ENCODE measurements at places on chromosomes 16 and 17.
A peak's percentile ranks its signal among the peaks of the same experiment; 100 is the strongest.

DNA sequence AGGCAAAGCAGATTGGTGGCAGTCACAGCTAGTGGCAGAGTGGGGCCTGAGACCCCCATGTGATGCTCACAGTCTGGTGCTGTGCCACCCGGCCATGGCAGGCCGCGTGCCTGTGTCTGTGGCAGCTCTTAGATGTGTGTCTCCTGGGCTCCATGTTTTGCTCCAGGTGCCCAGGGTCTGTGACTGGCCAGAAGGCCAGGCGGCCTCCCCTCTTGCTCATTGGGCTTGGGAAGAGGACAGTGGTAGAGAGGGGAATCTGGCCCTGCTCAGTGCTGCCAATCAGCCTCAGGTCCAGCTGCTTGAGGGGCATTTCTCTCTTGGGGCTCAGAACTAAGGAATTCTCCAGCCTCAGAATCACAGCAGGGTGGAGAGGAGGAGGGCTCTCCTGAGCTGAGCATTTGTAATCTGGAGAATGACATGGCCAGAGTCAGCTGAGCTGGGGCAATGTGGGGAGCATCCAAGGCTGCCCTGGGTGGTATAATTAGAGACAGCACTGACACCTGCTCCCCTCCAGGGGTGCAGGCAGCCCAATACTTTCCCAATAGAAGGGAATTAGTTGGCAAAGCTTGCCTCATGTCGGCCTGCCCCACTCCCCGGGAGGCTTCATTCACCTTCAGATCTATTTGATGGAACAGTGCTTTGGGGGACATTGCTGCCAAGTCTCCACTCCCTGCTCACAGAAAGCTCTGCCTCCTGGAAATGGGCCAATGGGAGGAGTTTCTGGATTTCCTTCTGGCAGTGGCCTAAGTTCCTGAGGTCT, 2.7 kb upstream of the LASP1NB start:
- DNase-seq = peak; percentile 25

DNA sequence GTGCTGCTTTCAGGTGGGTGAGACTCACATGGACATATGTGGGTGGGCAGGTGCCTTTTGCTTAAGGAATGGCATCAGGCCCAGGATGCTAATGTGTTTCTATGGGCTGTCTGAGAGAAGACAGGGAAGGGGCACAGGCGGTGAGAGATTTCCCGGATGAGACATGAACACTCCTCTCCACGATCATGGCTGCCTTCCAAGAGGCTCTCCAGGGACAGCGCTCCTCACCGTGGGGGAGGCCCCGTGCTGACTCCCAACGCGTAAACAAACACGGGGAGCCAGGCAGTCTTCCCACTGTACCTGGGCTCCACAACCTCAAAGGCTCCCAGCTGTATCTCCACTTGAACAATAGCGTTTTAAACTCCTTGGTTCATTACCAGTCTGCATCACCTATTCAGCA, 42.8 kb downstream of the CDK5R1 start:
- DNase-seq = no peak

GRCh38 chr16:15967655-15968315, 18.4 kb downstream of the ABCC1 start:
- DNase-seq = no peak

- DNase-seq = no peak
Measured at GRCh38 chr16:66695935-66696668, 441 bp downstream of the CMTM4 start.

GRCh38 chr16:49766225-49766624, 89.7 kb downstream of the ZNF423 start:
- DNase-seq = no peak

GRCh38 chr17:69525920-69526841, 111.7 kb downstream of the MAP2K6 start:
- DNase-seq = peak; percentile 73

DNA sequence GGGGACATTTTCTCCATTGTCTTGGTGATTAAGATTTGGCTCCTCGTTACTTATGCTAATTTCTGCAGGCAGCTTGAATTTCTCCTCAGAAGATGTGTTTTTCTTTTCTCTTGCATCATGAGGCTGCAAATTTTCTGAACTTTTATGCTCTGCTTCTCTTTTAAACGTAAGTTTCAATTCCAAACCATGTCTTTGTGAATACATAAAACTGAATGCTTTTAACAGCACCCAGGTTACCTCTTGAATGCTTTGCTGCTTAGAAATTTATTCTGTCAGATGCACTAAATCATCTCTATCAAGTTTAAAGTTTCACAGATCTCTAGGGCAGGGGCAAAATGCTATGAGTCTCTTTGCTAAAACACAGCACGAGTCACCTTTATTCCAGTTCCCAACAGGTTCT, 19.4 kb downstream of the ARHGAP44 start:
- no peak for DNase-seq

DNA sequence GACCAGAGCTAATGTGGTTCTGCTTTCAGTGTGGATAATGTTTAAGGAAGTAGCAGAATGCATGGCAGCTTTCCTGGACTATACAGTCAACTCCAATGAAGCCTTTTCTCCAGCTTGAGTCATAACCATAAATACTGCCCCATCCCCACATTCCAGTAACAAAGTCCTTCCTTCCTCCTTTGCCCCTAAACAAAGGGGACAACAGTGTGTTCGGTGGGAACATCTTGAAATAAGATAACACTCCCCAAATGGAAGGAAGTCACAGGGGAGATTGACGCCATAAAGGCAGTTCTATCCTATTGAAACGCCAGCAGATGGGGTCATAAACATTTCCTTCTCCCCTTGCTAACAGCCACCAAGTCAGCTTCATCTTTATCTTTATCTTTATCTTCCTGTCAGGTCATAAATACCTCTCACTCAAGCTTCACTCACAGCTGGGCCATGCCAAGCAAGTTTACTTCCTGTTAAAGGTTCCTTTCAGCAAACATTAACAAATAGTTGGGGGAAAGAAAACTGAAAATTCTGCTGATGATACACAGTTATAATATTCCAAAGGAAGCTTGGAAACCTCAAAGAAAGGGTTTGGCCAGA, 136.7 kb downstream of the SNX11 start:
- DNase-seq = no peak

DNA sequence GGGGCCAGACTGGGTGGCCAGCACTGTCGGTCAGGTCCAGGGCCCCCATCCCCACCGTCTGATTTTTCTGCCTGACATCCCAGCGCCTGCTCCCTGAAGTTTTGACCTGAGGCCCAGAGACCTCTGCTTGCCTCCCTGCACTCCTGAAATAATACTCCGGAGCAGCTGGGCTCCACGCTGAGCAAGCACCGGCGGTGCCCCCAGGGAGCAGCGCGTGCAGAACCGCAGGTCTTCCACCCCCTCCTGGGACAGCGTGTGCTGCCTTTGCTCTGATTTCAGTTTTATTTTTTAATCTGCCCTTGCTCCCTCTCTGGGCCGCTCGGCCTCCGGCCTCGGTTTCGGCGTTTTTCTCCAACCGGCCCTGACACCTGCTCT, 132.4 kb upstream of the GSE1 start:
- no peak for DNase-seq

DNA sequence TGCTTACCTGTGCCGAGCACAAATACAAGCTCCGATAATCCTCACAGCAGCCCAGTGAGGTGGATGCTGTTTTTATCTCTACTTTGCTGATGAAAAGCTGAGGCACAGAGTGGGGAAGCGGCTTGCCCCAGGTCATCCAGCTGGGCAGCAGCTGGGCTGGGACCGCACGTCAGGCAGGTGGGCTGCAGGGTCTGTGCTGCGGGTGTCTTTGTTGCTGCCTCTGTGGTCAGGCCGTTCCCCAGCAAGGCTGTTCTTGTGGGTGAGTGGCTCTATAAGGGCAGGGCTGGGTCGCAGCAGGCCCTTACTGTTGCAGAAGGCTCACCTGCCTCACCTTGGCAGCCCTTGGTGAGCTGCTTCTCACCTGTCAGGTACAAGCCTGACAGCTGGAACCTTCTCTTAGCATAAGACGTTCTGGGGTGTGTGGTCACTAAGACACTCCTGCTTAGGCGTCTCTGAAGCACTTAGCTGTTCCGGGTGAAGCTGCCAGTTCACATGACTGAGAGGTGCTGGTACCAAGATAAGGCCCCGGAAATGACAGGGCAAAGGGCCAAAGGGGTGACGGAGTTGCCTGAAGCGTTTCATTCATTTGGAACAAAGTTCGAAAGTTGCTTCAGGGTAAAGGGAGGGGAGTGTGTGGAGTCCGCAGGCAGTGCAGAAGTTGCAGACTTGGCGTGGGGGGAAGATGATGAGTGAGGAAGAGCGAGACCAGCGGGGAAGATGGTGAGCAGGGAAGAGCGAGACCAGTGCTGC, 17.4 kb downstream of the IRF8 start:
- no peak for DNase-seq

- no peak for DNase-seq
Measured at GRCh38 chr16:11674001-11674817, 6.0 kb downstream of the SNN start.

- DNase-seq = no peak
Measured at GRCh38 chr16:23185656-23186055, 3.1 kb downstream of the SCNN1G start.

- DNase-seq = no peak
Measured at GRCh38 chr17:30505868-30506417, 28.7 kb downstream of the GOSR1 start.

GRCh38 chr17:61409301-61410112, 9.9 kb downstream of the TBX2 start:
- DNase-seq = peak; percentile 40

GRCh38 chr17:75039238-75039637, 7.5 kb downstream of the ATP5PD start:
- DNase-seq = no peak

GRCh38 chr16:58462997-58463941, 36.7 kb upstream of the NDRG4 start:
- no peak for DNase-seq

GRCh38 chr17:77388384-77389306, 247.9 kb downstream of the SEC14L1 start:
- no peak for DNase-seq

- DNase-seq = no peak
Measured at GRCh38 chr17:77847221-77848085, 111.0 kb upstream of the TNRC6C start.

DNA sequence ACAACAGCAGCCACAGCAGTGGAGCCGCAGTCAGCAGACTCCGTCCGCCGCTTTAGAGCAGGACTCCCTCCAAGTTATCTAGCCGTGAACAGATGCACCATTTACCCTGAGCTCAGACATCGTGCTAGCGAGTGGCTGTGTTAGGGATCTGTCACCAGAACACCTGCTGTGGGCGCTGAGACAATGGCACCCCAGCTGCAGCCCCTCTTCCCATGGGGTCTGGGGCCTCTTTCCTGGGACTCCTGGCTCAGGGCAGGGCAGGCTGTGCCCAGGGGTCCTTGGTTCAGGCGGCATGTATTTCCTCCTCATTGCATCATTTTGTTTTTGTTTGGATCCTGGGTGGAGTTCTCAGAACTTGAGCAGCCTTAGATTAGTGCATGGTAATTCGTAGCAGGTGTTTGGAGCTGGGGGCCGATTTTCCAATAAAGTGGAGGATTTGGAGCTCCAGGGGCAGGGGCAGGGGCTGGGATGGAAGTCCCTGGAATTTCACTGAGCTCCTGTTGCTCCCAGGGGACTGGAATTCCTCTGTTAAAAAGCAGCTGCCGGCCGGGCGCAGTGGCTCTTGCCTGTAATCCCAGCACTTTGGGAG, 23.4 kb downstream of the NMRAL1 start:
- DNase-seq = no peak

GRCh38 chr16:1436731-1437355, 6.0 kb downstream of the PERCC1 start:
- no peak for DNase-seq

GRCh38 chr17:72609501-72609900, 483.0 kb downstream of the SLC39A11 start:
- DNase-seq = no peak

GRCh38 chr17:19991252-19991885, 13.7 kb upstream of the AKAP10 start:
- DNase-seq = no peak

- DNase-seq = no peak
Measured at GRCh38 chr17:50056217-50056960, 479 bp downstream of the ITGA3 start.

GRCh38 chr17:17124341-17124740, 81.8 kb downstream of the PLD6 start:
- DNase-seq = no peak

DNA sequence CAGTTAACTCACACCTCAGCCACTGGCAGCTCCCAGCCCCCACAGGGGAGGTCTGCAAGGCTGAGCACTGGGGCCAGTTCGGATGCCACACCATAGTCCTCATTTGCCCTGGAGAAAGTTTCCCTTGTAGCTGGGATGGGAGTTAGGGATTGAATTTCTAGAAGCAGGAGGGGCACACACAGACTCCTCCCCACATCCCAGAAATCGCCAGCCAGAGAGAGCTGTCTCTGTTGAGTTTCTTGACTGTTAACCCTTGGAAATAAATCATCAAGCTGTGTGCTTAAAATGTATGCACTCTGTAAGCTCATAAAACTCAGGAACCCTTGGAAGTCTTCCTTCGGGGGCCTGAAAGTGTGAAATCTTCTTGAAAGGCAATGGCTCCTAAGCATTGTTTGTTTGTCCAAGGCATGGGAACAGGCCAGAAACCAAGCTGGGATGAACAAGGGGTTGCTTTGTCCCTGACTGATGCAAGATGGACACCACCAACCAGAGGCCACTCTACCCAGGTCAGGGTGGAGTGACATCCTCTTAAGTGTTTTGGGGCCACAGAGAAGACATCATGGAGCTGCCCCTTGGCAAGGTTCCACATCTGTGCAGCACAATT, 394 bp upstream of the PRM3 start:
- no peak for DNase-seq

DNA sequence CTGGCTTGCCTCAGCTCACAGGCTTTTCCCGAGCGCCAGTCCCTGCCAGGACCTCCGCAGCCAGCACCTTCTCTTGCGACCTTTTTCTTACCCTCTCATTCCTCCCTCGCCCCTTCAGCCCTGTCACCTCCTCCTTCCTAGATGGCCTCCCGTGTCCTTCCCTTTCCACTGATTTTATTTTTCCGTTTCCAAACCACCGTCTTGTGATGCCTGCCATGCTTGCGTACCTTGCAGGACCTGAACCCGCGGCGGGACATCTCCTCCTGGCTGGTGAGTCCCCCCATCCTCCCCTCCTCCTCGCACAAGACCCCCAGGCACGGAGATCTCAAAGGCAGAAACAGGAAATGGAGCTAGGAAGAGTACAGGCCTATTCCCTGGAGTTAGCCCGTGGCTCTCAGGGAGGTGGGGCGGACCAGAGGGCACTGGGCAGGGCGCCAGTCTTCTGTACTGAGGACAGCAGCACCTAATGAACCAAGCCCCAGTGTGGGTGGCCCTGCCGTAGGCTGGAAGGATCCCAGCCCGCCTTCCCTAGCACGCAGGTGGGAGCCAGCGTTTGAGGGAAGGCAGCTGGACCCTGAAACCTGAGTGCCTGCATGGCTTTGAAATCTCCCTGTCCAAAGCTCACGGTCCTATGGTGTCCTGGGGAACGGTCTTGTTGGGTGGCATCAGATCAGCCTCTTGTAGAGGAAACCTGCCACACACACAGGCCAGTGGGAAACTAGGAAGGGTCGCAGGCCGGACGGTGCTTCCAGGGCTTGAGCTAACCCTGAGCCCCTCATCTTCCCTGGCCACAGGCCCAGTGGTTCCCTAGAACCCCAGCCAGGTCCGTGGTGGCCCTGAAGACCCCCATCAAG, 612 bp downstream of the CISD3 start:
- DNase-seq = no peak
